ENCODE measurements at places on chromosomes 4 and X.

GRCh38 chr4:21722157-21722839, 226.3 kb downstream of the KCNIP4 start:
- DNase-seq = no peak

- no peak for DNase-seq
Observed at GRCh38 chr4:66187175-66187720, 517.0 kb upstream of the EPHA5 start.

DNA sequence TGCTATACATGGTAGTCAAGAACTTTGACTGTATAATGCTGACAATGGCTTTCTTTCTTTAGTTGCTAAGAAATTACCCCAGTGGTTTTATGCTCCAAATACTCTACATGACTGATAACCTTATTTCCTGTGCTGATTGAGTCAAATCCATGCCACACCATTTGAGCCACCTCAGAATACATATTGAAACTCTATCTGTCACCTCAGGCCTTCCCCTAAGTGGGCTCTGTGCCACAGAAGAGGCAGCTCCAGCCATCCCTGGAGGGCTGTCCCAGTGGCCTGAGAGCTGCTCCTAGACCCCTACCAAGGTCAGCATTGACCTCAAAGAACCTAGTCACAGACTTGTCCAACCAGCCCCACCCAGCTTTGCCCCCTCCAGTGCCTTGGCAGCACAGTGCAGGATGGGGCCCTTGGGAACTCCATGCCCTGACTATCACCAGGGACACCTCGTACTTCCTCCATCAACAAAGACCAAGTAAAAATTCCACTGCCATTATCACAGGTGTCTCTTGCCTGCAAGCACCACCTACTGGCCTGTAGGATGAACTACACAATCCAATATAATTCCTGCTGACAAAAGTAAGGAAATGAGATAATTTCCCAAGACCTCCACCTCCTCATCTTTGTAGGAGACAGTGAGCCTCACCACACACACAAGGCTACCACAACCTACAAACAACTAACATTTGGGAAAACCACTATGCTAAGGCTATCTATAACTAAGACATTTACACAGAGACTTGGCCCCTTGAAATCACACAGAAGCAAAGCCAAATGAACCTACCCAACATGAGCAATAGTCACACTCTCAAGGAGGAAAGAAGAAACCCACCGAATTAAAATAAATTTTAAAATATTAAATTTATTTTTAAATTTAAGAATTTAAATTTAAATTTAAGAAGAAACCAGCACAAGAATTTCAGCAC, 239.9 kb downstream of the NKX6-1 start:
- no peak for DNase-seq

- no peak for DNase-seq
Observed at GRCh38 chr4:155505321-155505720, 128.6 kb upstream of the MAP9 start.

- DNase-seq = no peak
Observed at GRCh38 chrX:19954335-19955096, 36.3 kb downstream of the BCLAF3 start.

GRCh38 chrX:20263474-20263873, 3.2 kb downstream of the RPS6KA3 start:
- DNase-seq = no peak

- DNase-seq = peak; percentile 94
Observed at GRCh38 chr4:99563310-99564186, at the start of gene TRMT10A. Gene TRMT10A (minus strand): TSS chr4:99564039. CDS start chr4:99559338, 4,701 bp downstream.
